Activated CD4-positive, alpha-beta T cell treated with anti-CD3 and anti-CD28 coated beads for 24 hours (primary cell): ENCODE measurements at places on chromosomes 5 and 9.

GRCh38 chr5:126866851-126867636 is 90.1 kb downstream of the LMNB1 start:
- no peak for DNase-seq

- peak; percentile 17 for DNase-seq
Measured at GRCh38 chr9:74771262-74771585, 116.5 kb downstream of the TRPM6 start.

- DNase-seq, result no peak
Measured at GRCh38 chr5:51488803-51489642, 105.8 kb downstream of the ISL1 start.

- no peak for DNase-seq
Measured at GRCh38 chr5:89534331-89534730, 651.3 kb upstream of the MEF2C start.

DNA sequence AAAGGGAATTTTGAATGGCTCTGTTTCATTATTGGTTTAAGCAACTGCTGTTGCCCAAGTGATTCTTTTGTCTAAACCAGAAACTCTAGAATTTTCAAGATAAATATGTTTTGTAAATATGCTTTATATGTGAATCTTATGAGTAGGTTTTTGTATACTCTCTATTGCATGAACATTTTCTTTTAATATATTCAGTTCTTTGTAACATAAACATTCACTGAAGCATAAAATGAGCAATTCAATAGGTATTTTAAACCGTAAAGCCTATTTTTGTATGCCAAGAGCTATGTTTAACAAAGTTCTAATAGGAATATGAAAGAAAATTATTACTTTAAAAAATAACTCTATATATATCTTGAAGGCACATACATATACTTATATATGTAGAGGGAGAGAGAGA is 293.1 kb downstream of the PSAT1 start:
- no peak for DNase-seq

DNA sequence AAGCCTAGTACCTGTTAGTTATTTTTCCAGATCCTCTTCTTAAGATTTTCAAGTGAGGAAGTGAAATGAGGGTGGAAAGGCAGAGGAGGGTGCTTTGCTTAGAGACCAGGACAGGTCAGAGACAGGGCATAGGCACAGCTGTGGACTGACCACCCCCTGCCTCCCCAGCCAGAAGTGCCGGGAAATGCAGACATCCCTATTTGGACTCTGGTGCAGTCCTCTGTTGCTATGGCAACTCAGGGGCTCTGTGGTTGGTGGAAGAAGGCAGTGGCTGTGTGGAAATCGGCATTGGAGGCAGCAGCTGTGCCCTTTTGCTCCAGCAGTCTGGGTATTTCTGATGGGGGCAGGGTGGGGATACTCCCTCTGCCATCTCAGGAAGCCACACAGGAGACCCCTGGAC is 43.3 kb upstream of the NDFIP1 start:
- DNase-seq, result no peak

GRCh38 chr9:4327504-4328191 is 27.8 kb upstream of the GLIS3 start:
- DNase-seq, result no peak

GRCh38 chr9:107945961-107946360 is 456.4 kb upstream of the KLF4 start:
- DNase-seq, result no peak

DNA sequence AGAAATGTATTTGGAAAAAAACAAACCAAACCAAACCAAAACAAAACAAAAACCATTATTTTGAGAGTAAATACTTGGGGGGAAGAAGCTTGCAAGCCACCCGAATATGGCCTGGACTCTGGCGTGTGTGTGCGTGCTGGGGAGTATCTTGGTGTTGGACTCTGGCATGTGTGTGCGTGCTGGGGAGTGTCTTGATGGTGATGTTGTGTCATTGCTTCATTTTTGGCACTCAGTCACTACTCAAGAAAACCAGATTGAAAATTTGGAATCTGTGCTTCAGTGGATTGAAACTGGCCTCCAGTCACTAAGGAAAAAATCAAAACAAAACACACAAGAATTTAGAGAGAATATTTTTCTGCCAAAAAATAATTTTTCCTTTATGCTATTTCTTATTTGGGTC is 76.1 kb downstream of the ARRDC3 start:
- DNase-seq, result no peak

GRCh38 chr5:19301271-19301670 is 686.7 kb downstream of the CDH18 start:
- no peak for DNase-seq

- DNase-seq, result no peak
Measured at GRCh38 chr5:159878988-159879471, 37.3 kb upstream of the ADRA1B start.

GRCh38 chr9:136019041-136019680 is 58.0 kb upstream of the UBAC1 start:
- DNase-seq, result no peak

GRCh38 chr5:96335873-96336272 is 97.2 kb downstream of the PCSK1 start:
- DNase-seq, result no peak

DNA sequence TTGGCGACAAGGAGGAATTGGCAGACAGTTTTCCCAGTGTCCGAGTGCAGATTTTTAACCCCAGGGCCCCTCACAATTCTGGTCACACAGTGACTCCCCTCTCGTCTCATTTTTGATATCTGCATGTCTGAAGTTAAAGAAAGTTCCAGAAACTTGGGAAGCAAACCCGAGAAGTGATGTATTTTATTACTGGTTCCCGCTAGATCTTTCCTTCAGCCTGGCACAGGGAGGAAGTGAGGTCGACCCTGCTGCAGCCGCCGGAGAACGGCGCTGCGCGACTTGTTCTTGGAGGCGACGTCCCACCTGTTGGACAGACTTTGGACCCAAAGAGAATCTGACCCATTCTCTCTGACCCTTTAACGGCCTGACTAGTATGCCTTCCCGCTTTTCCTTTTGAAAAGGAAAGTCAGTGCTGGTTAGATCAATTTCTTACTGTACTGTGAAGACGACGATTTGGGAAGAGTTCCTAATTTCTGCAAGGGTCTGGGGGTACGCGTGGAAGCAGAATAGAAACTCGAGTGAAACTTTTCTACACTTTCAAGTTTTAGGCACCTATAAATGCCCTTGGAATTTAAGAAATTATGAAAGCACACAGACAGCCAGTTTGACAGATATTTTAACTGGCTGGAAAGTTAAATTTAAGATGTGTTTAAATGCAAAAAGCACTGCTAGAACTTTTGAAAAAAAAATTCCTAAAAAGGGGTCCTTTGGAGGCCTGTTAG is 744 bp downstream of the OTULIN start:
- DNase-seq, result no peak

DNA sequence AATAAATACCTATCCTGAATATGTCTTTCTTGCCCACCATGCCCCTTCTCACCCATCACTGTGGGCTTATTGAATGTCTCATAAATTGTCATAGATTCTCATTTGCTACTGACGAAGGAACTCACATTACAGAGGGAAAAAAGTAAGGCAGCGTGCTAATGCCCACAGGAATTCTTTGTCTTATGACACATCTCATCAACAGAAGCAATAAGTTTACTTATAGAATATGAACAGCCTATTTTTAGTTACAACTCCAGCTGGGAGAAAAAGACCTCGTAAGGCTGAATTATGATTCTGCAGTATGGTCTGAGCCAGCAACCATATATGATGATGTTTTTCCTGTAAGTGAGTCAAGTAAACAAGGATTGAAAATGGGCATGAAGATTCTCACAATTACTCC is 22.4 kb upstream of the ATG10 start:
- no peak for DNase-seq

- DNase-seq, result no peak
Measured at GRCh38 chr5:80591352-80591751, 21.3 kb upstream of the ANKRD34B start.

GRCh38 chr5:172052450-172053236 is 46.2 kb upstream of the FBXW11 start:
- no peak for DNase-seq

DNA sequence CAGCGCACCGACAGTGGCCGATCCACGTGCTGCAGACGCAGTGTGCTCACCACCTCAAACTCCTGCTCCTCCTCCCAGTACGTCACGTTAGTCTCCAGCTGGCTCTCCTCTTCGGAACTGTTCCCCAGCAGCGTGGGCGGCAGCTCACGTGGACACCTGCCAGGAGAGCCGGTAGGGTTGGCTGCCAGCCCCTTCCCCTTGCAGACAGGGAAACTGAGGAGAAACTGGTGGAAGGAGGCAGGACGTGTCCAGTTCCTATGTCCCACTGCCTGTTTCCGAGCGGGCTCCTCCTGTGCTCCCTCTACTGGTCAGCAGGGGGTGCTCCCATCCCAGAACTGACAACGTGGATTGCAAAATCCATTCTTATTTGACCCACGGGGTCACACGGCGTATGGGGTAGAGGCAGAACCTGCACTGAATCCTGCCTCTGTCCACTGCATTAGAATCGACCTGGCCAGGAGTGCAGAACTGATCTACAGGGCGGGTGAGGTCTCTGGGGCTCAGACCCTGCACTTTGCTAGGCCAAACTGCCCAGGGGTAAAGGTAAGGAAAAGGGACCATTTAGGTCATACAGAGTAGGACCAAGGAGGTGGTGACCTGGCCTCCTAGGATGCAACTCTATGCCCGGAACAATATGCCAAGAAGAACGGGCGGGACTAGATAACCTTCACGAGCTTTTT is 25.7 kb downstream of the PDGFRB start:
- DNase-seq, result peak; percentile 22

DNA sequence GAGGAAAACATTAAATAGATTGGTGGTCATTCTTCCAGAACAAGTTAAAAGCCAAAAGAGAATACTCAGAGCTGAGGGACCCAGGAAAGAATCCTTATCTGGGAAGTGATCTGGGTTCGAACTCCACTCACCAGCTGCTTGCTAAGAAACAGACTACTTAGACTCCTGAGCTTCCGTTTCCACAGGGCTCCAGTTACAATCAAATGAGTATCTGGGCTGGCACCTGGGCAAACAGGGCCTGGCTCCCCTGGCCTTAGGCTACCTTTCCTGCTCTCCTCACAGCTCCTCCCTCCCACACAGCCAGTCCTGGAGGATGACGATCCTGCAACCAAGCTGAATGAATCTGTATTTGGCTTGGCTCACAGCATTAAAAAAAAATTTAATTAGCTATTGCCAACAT is 2.5 kb downstream of the MAPK9 start:
- DNase-seq, result no peak

GRCh38 chr5:93034621-93035590 is 546.1 kb downstream of the NR2F1-AS1 start:
- DNase-seq, result no peak

- no peak for DNase-seq
Measured at GRCh38 chr5:159833088-159833487, 83.2 kb upstream of the ADRA1B start.

DNA sequence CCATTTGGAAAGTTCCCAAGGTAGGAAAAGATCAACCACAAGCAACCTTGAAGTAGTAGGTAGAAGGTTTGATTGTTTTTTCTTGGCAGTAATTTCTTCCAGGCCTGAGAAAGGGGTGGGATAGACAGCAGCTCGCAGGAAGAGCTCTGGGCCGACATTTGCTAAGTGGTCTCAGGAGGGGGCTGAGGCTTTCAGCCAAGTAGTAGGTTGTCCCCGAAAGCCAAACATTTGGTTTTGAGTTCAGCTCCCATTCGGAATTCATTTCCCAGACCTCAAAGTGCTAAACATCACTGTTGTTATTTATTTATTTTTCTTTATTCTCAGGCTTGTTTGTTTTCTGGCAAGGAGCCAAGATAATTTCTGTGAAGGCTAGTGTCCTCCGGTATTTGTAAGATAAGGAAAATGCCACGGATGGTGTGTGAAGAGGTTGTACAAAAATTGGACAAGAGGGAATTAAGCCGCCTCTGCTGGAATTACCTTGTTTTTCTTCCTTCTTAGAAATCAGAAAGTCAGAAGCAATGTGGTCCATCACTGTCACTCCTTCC is 112.1 kb downstream of the KIF4B start:
- no peak for DNase-seq

- no peak for DNase-seq
Measured at GRCh38 chr5:106860398-106861044, 810.2 kb downstream of the EFNA5 start.

DNA sequence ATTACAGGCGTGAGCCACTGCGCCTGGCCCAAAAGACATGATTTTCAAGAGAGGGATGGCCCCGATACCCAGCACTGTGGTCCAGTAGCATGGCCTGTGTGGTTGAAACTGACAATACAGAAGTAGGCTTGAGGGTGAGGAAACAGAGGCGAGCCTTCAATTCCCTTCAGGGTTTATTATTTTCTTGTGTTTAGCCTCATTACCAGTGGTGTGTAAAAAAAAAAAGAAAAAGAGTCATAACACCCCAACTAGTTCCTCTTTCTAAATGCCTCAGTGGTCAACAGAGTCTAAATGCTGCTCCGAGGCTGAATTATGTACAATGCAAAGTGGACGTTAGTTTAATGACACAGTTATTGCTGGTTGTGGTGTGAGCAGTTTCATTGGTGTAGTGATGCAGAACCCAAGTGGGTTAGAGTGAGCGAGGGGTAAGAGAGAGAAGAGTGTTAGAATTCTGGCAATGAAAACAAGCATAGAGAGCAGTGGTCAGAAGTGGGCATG is 58.8 kb downstream of the SNX30 start:
- no peak for DNase-seq

GRCh38 chr9:4126184-4126865 is 173.5 kb downstream of the GLIS3 start:
- no peak for DNase-seq

- DNase-seq, result no peak
Measured at GRCh38 chr9:117354244-117354847, 60.5 kb downstream of the ASTN2 start.

GRCh38 chr9:134189470-134190231 is 25.3 kb upstream of the RNU6ATAC start:
- DNase-seq, result no peak

GRCh38 chr5:59835800-59836199 is 57.7 kb downstream of the PDE4D start:
- DNase-seq, result no peak

- no peak for DNase-seq
Measured at GRCh38 chr5:154242964-154243376, 52.4 kb downstream of the GALNT10 start.

- DNase-seq, result no peak
Measured at GRCh38 chr5:97838214-97838613, 655.2 kb upstream of the RIOK2 start.

DNA sequence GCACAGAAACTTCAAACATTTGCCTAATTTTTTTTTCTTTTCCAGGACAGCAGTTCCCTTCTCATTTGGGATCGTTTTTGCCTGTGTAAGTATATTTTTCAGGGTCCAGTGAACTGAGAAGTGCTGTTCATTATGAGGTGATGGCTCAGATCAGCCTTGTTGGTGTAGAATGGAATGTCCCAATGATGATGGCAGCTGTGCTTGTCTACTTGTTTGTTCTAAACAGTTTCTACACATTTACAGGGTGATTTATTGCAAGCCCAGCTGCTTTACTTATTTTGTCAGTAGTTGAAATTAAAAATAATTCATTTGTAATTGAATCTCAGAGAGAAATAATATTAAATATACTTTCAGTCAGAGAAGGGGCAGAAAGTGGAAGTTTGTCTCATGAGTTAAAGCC is 337.6 kb upstream of the SEMA6A start:
- DNase-seq, result no peak

- DNase-seq, result peak; percentile 48
Measured at GRCh38 chr9:136546697-136547501, 1.1 kb upstream of the NOTCH1 start.

GRCh38 chr9:136849960-136850865 is 1.0 kb downstream of the PHPT1 start:
- no peak for DNase-seq

GRCh38 chr9:93122721-93123221 is 11.3 kb downstream of the NINJ1 start:
- DNase-seq, result no peak
